ENCODE measurements at places on chromosomes 5 and 9.

- DNase-seq, result no peak
Observed at GRCh38 chr9:120324461-120324860, 255.5 kb downstream of the CDK5RAP2 start.

DNA sequence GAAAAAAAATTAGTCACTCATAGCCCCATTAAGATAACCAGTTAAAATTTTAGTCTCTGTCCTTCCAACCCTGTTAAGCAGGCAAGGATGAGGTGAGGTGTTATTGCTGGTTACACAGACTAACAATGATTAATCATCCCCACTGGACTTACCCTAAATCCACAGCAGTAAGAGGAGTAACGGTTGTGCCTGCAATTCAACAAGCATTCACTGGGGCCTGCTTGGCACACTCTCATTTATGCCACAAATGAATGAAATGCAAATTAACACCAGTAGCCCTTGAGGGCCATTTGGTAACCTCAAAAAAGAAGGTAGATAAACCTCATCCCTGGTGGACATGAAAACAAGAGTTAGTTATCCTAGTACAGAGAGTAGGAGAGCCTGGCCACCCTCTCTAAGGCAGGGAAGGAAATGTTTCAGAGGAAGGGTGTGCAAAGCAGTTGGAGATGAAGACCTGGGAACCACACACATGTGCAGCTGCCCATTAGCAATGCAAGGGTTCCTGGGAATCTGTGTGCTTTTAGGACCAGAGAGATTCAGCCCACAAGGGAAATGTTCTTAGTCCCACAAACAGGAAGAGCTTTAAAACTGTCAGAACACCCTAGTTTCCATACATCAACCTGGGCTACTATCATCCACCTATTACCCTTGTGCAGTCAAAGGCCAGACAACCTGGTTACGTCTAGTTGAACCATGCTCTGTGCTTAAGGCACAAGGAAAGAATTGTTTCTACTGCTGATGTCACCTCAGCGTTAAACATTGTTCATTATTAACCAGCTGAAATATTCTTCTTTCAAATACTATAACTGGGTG, 7.7 kb downstream of the LHFPL2 start:
- no peak for DNase-seq

DNA sequence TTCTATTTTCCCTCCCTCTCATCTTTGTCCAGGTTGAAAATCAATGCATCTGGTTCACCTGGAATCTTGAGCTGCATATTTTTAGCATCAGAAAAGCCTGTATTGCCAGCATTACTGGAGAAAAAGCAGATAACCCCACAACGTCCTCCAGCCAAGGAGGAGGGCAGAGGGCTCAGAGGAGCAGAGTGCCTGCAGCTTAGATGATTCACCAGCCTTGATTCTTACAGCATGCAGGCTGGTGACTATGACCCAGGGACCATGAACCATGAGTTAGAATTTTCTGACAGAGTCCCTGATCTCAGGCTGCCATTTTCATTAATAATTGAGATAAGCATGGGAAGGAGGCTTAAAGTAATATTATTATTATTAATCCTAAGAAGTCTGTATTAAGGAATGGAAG, 278.2 kb downstream of the BRINP1 start:
- no peak for DNase-seq

DNA sequence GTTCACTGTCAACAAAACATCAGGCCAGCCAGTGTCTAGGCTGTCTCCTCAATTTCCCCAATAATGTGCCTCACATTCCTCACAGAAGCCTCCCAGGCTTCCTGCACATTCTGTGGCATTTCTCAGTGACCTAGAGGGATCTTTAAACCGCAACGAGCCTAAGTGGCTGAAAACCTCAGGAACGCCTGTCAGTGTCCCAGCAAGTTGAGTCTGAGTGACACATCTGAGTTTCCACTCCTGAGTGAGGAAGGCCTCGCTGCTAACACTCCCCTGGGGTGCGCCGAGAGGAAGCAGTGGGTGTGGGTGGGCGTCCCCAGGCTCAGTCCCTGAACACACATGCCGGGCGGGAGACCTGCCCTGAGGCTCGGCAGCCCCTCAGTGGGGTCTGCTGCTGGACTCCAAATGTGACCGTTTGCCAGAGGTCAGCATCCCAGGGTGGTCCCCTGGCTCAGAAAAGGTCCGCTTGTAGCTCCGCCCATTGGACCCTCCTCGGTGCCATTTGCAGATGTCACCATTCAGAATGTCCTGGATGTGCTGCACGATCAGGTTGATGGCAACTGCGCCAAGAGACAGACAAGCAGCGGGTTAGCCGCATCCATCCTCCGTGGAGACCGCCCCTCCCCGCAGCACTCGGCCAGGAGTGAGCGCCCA, 6.3 kb downstream of the UCK1 start:
- DNase-seq, result no peak

GRCh38 chr9:76876098-76876497, 29.8 kb downstream of the PRUNE2 start:
- DNase-seq, result no peak

GRCh38 chr5:113489299-113489698, 1.0 kb upstream of the MCC start:
- no peak for DNase-seq

GRCh38 chr5:149575131-149575530, 6.2 kb upstream of the ARHGEF37 start:
- no peak for DNase-seq

DNA sequence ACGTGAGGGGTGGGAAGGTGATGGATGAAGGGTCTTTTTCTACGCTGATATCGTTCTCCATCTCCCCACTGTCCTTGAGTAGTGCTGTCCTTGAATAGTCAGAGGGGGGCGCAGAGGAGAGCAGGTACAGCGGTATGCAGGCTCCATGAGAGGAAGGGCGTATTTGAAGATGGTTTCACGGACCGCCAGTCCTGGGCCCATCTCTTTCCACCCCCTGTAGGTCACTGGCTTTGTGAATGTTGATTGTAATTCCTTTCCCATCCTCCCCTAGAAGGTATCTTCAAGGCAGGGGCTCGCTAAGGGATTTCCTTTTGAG, 40.8 kb upstream of the DAB2IP start:
- no peak for DNase-seq

- DNase-seq, result no peak
Observed at GRCh38 chr5:154727361-154727760, 27.8 kb upstream of the LARP1 start.

DNA sequence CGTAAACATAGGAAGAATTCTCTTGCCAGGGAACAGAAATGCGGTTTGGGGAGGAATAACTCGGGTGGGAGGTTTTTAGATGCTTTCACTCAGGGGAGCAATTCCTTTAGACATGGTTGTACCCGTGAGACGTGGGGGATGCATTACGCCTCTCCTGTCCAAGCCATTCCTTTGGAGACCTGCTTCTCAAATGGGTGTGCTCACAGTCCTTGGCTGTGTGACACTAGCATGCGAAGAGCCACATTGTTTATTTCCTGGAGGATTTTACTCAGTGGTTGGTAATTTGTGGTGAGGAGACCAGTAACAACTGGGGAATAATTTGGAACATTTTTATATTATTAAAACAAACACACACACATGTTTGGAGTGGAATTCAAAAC, 18.5 kb downstream of the COL15A1 start:
- DNase-seq, result no peak

GRCh38 chr9:116233160-116233530, 79.6 kb downstream of the PAPPA start:
- no peak for DNase-seq

DNA sequence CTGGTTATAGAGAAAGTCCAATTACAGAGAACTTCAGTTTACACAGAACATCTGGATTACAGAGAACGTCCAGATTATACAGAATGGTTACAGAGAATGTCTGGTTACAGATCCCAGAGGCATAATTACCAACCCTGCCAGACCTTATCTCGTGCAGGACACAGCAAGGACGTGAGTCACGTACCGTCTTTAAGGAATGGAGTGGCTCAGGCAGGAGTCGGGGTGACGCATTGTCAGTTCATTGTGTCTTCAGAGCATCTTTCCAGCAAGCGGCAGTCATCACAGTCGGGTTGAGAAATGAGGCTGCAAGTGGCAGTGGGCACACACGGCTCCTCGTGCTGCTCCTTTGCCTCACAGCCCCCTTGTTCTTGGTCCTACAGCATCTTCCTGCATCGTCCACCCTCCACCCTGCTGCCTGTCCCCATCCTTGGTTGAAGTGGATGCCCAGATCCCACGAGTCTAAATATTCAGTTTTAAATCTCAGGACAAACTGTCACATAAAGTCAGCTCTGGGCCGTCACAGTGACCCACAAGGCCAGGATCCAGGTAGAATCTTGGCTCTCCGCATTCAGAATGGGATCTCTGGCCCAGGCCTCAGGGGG, 30.0 kb upstream of the SLC6A19 start:
- no peak for DNase-seq

DNA sequence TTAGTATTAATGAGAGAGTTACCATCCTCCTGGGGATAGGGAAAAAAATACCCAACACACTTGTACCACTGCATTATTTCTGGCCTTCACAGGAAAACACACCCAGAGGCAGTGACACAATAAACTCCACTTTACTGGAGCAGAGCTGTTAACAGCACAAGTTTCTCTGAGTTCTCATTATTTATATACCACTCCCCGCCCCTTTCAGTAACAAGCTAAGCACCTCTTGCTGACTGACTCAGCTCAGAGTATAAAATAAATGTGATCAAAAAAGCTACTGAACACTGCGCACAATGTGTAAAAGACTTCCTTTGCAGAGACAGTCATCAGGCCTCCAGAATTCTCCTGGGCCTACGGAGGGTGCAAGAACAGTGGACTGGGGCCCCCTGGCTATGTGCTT, 21.6 kb downstream of the KLF9 start:
- DNase-seq, result no peak

GRCh38 chr5:169970911-169971765, 9.2 kb downstream of the INSYN2B start:
- no peak for DNase-seq

DNA sequence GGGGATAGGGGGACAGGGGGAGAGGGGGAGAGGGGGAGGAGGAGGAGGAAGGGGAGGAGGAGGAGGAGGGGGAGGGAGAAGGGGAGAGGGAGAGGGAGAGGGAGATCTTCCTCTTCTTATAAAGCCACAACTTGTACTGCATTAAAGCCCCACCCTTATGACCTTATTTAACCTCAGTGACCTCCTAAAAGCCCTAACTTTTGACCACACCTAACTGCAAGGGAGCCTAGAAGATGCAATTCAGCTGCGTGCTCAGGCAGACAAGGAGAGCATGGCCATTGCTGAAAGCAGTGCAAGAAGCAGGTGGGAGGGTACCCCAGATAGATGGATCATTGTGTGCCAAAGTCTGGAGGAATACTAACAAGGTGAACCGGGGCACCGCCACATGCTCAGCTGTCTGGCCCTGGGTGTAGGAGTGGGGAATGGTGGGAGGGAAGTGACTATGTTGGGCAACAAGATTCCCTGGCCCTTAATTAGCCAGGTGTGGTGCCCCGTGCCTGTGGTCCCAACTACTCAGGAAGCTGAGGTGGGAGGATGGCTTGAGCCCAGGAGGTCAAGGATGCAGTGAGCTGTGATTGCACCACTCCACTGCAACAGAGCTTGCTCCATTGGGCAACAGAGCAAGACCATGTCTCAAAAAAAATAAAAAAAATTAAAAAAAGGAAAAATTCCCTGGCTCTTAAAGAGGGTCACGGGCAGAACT, 125.4 kb upstream of the BOD1 start:
- no peak for DNase-seq

- DNase-seq, result no peak
Observed at GRCh38 chr5:122480146-122480545, 168.1 kb downstream of the SNCAIP start.

- DNase-seq, result no peak
Observed at GRCh38 chr9:6566409-6567139, 79.0 kb downstream of the GLDC start.

- DNase-seq, result no peak
Observed at GRCh38 chr5:138364576-138364975, 12.1 kb downstream of the KDM3B start.

DNA sequence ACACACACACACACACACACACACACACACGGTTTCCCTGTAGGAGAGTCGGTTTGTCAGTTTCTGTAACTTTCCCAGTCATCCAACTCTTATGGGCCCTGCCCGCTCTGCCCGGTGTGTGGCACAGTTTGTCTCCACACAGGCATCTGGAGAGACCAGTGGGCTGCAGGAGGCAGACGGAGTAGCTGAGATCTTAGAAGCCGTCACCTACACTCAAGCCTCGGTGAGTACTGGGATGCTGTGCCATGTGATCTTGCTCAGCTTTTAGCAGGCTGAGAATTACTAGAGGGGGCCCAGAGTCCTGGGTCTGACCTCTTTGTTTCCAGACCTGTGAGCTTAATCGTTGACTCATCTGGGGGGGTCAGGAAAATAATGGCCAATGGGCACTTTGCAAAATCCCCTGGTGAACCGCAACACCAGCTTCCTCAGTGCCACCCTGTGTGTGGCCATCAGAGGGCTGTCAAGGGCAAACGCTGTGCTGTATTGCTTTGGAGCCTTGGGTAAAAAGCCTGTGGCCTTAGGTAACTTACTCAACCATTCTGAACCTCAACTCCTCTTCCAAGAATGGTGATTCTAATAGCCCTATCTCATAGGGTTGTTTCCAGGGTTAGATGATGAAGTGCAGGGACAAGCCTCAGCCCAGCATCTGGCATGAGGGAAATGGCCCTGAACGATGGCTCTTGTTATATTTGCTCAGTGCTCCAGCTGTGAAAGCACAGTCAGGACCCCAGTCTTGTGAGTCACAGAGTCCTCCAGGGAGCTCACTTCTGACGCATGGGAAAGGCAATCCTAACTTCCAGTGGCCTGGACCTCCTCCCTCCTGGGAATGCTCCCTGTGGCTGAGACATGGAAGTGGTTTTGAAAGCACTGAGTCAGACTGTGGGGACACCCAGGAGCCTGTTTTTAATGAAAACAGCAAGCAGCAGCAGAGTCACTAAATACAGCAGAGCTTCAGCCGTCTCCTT, 45.6 kb downstream of the COL15A1 start:
- no peak for DNase-seq

GRCh38 chr9:133955821-133956411, 36.2 kb downstream of the VAV2 start:
- peak; percentile 12 for DNase-seq

GRCh38 chr5:142852416-142853198, 82.4 kb downstream of the ARHGAP26 start:
- no peak for DNase-seq

DNA sequence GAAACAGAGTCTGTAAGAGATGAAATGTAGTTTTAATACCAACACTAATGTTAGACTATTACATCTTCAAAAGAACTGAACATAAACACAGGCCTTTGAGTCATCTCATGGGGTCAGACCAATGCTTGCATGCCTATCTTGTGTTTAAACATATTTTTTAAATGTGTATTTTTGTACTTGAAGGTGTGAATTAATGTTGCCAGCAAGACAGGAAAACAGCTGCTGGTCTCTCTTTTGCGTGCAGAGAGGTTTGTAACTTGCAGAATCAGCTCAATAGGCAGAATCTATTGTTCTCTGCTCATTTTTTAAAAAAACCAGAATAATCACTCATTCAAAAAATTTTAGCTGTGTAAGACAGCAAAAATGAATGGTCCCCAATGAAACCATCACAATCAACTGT, 180.2 kb downstream of the ALDH1A1 start:
- DNase-seq, result no peak

DNA sequence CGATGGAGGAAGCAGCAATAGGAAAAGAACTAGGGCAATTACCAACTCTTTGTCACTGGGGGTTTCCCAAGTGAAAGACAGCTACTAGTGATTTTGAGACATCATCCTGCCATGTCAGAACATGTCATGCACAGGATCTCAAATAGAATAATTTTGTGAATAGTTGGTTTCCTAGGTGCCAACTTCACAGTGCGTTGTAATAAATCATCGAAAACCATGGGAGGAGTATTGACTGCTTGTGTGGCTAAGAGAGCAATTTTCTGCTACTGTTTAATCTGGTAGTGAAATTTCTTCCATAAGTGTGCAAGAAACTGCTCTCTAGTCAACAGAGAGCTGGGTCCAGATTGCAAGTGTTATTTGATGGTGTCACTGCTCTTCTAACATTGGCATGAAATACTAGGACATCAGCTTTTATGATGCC, 168.6 kb downstream of the NNT start:
- DNase-seq, result no peak

All from NCI-H1694 treated with DMSO at 0.1 percent for 48 hours (cell line).